ENCODE measurements at places on chromosomes 2 and 18. TPM values are rescaled to one million over a fixed set of nuclear protein-coding genes. Genes with fewer than 3 reads are reported as not detected.

DNA sequence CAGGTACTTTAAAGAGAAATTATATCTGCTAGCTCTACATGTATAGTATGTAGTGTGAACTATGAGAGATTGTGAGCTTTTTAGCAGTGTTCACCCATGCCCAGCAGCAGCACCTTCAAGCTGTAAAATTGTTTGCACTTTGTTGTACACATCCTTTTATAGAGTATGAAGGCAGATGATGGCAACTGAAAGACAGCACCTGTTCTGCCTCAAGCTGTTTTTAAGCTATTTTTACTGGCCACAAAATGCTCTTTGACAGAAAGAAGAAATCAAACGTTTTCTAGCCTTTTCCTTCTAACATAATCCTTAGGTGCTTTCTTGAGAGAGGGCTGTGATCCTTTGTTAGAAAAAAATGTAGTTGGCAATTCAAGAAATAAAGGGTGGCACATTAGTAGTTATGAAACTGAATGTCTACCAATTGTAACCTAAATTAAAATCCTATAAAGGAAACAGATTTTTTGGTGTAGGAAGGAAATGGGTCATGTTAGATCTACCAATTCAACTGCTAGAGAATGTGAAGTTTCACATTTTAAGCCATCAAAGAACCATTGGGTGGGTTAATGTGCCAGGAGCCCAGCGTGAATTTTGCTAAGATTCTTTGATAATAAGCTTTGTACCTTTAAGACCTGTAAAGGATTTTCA is 59.5 kb downstream of the R3HDM1 start:
- H3K4me3 ChIP-seq: no peak overlapping the region
- peaks cover 11% of the 10 kb centered on the region for H3K36me3 ChIP-seq
- H3K27me3 ChIP-seq: no peaks in the 10 kb centered on the region
- H3K4me1 ChIP-seq: no peaks in the 10 kb centered on the region
- H3K27ac ChIP-seq: no peak overlapping the region
- DNase-seq: no peak

GRCh38 chr2:215107216-215108056 is 31.0 kb downstream of the ABCA12 start:
- H3K4me1 ChIP-seq: no peaks in the 10 kb centered on the region
- H3K4me3 ChIP-seq: no peak overlapping the region
- DNase-seq: no peak
- H3K27me3 ChIP-seq: no peaks in the 10 kb centered on the region
- H3K36me3 ChIP-seq: no peaks in the 10 kb centered on the region

- no peak for DNase-seq
- peaks cover 94% of the 10 kb centered on the region for H3K36me3 ChIP-seq
- H3K4me3 ChIP-seq: no peak overlapping the region
- no peak overlapping the region for H3K27ac ChIP-seq
- H3K4me1 ChIP-seq: no peaks in the 10 kb centered on the region
Measured at GRCh38 chr2:101844055-101844635, 146.6 kb downstream of the MAP4K4 start.

DNA sequence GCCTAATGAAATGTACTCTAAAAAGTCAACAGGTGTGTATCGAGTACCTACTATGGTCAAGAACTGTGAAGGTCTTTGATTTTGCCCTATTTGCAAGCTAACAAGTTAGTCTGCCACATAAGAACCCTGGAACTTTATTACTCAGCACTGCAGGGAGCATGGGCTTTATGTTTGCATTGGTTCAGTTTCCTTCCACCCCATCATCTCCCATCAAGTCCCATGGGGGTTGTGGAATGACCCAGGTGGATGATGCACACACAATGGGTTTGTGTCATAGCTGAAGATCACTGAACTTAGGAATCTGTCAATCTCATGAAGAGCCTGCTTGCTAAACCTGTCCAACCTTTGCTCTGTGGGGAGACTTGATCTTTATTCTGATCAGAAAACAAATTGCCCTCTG is 265.5 kb downstream of the RPRM start:
- H3K36me3 ChIP-seq: no peaks in the 10 kb centered on the region
- no peaks in the 10 kb centered on the region for H3K27me3 ChIP-seq
- H3K4me1 ChIP-seq: no peaks in the 10 kb centered on the region
- no peak for DNase-seq
- H3K27ac ChIP-seq: no peak overlapping the region
- no peak overlapping the region for H3K4me3 ChIP-seq

Gene ARMC9
- total RNA-seq: 41.7 TPM

Gene ALKAL2
- total RNA-seq: 1.2 TPM

Data from endodermal cell (in vitro differentiated cells).